Neural progenitor cell (in vitro differentiated cells): ENCODE measurements at places on chromosomes 4 and X.

DNA sequence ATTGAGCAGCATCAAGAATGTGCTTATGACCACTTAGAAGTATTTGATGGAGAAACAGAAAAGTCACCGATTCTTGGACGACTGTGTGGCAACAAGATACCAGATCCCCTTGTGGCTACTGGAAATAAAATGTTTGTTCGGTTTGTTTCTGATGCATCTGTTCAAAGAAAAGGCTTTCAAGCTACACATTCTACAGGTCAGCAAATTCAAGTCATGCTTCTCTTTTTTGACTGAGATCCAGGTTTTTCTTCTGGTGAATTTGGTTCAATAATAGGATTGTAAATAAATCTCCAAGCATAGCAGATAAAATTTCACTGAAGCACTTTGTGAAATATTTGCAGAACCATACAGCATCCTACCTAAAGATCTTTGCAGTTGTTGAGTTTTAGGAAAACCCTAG, 218.1 kb downstream of the TLL1 start:
- DNase-seq: no peak

GRCh38 chr4:53844551-53844950, 219.9 kb downstream of the CHIC2 start:
- DNase-seq: no peak

DNA sequence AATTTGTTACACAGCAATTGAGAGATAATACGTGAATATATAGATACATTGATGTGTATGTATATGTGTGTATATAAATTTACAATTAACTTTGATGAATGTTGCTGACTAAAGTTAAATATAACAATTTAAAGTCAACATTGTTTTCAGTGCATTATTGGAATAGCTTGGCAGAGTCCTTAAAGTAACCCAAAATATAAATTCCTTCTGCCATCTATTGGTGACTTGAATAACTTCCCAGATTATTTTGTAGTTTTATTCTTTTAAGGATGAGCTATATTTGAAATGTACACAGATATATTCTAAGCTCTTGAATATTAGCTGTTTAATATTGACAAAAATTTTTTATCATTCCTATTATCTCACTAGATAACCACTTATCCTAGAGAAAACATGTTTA, 298.2 kb upstream of the FSTL5 start:
- no peak for DNase-seq

DNA sequence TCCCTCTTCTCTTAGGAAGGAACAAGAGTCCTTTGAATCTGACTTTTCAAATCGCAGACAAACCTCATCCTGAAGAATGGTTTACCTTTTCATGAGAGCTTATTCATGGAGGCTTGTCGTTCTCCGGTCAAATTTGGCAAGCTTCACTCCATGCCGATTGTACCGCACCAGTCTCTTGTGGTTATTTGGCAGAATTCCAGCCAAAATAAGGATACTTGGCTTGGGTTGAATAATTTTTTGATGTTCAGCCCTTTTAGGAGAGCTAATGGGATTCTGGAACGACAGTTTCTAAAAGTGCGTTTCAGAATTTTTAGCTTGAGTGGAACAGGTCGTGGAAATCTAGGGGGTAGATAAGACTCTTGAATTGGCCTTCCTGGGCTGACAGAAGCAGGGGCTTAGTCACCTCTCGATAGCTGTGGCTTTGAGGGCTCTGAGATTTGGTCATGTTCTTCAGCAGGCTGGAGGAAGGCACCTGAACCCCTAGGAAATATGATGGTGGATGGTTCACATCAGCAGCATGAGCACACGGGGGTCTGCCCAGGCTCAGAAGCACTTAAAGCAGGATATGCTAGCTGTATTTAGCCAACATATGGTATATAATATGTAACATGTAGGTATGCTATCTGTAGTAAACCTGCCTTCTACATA, 1.5 kb downstream of the KLHL2 start:
- DNase-seq: no peak

DNA sequence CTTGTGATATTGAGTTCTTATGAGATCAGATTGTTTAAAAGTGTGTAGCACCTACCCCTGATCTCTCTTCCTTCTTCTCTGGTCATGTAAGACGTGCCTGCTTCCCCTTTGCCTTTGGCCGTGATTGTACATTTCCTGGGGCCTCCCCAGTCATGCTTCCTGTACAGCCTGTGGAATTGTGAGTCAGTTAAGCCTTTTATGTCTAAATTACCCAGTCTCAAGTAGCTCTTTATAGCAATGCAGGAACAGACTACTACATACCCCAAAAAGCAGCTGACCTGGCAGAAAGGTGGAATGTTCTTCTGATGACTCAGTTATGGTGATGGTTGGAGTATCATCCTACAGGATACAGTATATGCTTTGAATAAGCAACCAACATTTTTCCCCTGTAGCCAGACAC, 11.4 kb upstream of the MCUB start:
- DNase-seq: no peak

DNA sequence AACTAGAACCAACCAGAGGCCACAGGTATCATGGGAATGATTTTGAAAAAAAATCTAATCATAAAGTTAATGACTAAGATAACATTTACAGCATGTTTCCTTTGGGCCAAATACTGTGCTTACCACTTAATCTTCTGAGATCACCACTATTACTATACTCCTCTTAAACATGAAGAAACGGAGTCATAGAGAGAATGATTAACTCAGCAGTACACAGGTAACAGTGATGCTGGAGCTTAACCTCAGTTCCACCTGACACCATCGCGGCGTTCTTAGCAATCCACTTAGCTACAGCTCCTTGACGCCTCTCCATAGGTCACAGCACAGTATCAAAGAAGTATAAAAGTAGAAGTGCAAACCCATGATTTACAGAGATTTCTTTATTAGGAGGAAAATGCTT, 592.6 kb upstream of the SLIT2 start:
- DNase-seq: no peak

- no peak for DNase-seq
Measured at GRCh38 chr4:962231-963208, 10.8 kb downstream of the DGKQ start.

DNA sequence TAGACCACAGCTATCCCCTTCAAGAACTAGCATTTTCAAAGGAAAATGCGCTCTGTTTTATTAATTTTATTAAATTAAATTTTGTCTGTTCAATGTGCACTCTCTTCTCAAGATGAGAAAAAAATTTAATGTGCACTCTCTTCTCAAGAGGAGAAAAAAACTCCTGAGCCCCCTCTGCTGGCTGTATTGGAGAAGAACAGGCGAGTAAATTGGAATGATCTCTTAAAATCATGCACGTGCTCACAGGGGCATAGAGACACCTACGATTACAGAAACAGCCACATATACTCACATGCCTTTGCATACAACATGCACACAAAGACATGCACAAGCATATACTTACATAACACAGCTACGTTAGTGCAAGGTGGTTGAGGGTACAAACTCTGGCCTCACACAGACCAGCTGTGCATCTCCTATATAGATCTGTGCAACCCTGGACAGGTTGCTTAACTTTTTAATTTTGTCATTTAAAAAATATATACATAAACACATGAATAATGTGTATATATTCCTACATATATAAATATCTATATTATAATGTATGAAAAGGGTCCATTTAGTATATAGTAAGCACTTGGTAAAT, 176.2 kb upstream of the CXorf66 start:
- DNase-seq: peak; percentile 51

DNA sequence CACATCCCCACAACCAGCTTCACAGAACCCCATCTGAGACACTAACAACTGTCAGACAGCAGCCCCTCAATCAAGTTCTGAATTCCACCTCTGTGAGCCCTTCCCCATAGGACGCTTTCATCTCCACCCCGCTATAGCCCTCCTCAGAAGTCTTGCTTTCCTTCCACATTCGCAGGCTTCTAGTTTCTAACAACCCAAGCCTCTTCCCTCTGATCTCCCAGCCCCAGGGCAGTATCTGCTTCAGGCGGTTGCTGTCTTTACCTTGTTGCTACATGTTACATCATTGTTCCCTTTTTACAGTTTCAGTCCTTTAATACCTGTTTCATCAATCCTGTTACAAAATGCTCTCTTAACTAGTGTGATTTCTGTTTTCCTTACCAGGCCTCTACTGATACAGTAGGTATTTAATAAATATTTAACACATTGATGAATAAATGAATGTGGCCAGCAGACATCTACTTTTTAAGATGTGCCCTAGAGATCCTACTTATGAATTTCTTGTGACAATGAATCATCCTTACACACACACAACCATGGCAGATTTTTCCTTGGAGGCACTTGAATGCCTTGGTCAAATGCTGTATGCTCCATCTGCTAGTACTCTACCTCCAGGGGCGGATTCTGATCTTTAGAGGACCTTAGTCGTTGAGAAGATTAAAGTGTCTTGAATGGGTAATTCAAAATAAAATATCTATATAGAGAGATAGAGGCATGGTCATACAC, 164.7 kb upstream of the SLIT2 start:
- no peak for DNase-seq

DNA sequence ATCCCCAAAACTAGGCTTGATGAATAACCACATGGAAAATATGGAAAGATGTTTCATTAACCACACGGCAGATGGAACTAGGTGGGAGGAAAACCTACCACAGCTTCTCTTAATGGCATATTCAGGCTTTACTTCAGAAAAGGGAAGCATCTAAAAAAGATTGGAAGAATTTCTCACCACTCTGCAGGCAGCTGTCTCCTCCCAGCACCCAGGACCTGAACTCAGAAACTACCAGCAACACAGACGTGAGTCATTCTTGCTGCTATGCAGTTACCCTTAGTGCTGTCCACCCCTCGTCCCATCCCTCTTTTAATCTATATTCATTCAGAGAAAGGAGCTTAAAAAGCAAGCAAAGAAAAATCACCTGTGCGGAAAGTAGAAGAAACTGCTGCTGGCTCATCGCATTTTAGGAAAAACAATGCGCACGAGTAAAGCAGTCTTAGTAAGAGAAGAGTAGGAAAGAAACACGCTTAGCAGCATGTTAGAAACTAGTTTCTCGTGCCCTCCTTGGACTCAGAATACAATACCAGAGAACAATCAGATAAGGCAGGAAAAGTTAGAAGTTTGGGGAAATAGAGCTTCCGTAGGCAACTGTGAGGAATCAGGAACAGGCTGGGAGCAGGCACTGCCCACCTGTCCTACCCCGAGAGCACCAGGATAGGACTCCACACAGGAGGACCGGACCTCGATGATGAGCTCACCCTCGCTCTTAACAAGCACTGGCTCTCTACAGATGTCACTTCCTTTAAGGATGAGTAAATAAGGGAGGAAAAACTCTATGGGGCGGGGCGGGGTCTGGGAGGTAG, 48.1 kb upstream of the ENPP6 start:
- DNase-seq: no peak

GRCh38 chr4:94160774-94161173, 46.9 kb upstream of the SMARCAD1 start:
- no peak for DNase-seq

GRCh38 chr4:67700116-67700737, 728 bp downstream of the UBA6 start:
- no peak for DNase-seq

GRCh38 chrX:10022580-10023245, 55.6 kb downstream of the CLDN34 start:
- DNase-seq: no peak

DNA sequence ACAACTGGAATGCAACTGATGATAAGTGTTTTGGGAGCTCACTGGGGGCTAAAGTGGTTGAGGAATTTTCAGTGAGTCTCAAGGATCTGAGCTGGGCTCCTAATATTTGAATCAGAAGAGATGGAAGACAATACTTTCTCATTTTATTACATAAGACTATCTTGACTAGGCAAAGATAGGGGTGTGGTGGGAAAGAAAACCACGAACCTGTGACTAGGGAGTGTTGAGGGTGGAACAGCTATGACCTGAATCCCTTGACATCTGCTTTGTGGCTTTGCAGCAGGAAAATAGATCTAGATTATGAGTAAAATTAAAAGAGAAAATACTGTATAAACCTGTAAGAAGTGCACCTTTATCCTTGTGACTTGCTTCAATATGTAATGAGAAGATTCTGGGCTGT, 295.1 kb upstream of the TEX13A start:
- no peak for DNase-seq

- no peak for DNase-seq
Measured at GRCh38 chrX:143869018-143869417, 14.9 kb upstream of the UBE2NL start.

DNA sequence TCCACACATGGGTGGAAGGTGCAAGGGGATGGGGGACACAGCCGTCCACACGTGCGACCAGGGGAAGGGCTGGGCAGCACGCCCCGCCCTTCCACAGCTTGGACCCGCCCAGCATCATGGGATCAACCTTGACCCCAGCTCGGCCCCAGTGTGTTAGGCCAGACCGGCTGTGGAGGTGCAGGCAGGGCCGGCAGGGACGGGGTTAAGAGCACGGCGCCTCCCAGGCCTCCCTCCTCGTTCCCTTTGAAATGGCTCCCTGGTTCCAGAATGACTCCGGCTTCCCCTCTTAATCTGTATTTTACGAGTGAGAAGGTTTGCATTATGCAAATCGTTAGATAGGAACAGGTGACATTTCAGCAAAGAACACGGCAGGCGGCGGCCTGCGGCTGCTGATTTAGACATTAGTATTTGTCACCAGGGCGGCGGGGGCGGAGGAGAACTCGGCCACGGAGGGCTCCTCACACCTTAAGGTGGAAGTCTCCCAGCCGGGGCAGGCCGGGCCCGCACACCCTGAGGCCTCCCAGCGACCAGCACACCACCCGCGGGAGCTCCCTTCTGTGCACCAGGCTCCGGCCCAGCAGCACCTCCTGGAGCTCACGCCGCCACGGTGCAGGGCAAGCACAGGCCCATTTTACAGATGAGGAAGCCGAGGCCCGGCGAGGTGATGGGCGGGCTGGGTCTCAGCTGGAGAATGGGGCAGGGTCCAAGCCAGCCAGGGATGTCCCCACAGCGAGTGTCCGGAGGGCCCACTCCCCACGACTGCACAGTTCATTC, 116.1 kb downstream of the FAM53A start:
- peak; percentile 50 for DNase-seq

DNA sequence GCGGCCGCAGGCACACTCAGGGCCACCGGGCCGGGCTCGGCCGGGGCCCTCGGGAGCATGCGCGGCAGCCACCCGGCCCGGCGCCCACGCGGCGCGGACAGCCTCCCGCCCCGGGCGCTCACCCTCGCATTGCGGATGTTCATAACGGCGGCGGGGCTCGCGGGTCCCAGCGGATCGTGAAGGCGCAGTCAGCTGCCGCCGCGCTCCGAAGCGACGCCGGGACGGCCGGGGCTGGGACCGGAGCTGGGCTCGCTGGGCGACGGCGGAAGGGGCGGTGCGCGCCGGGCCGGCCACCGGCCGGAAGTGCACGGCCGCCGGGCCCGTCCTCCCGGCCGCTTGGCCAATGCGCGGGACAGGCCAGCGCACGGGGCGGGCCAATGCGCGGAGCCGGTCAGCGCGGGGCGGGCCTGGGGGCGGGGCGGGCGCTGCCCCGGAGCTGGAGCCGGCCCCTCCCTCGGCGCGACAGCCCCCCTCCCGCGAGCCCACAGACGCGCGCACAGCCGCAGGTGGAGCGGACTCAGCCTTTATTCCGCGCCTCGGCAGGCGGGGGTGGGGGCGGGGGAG, at the start of gene NAA10:
NAA10 (minus strand) TSS at position 276 of the 564 bp plus-strand sequence; CDS start at position 143, 133 bp downstream.
- peak; percentile 89 for DNase-seq

DNA sequence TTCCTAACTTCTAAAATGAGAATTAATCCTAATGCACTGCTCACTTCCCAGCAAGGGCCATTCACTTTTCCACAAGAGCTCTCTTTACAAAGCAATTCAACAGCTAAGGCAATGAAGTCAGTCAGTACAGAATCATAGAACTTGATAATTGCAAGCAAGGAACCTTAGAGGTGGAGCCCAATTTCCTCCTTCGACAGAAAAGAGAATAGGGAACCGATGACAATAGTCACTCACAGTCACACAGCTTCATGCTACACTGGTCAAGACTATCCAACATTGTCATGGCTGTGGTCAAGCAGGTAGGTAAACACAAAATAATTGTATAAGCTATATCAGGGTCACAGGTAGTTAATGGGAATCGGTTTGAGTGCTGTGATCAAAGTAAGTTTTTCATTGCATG, 90.0 kb downstream of the ELOVL6 start:
- no peak for DNase-seq
